ENCODE measurements at places on chromosomes 6 and 20. TPM values are rescaled to one million over a fixed set of nuclear protein-coding genes. Genes with fewer than 3 reads are reported as not detected.

- no peak for DNase-seq
Observed at GRCh38 chr6:80094017-80094416, 12.5 kb upstream of the BCKDHB start.

DNA sequence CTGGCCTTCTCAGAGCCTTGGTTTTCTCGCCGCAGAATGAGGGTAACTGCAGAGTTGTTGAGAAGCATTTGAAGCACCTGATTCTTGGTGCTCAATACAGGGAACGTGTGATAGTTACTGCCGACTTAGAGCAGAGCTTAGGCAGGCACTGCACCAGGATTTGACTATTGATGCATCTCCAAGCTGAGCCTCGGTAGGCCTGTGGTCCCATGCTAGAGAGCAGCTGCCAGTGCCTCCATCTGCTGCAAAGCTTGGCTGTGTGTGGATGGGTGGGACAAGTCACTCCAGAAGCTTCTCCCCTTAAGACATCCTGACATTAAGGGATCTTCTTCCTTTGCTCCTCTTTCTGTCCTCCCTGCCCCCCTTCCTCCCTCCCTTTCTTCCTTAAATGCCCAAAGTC, 40.9 kb downstream of the FAM209B start:
- no peak for DNase-seq

- DNase-seq: no peak
Observed at GRCh38 chr20:63672666-63673065, 14.6 kb downstream of the RTEL1 start.

- no peak for DNase-seq
Observed at GRCh38 chr6:47404435-47404834, 73.2 kb upstream of the CD2AP start.

GRCh38 chr20:37223053-37223452, 38.6 kb downstream of the GHRH start:
- no peak for DNase-seq

DNA sequence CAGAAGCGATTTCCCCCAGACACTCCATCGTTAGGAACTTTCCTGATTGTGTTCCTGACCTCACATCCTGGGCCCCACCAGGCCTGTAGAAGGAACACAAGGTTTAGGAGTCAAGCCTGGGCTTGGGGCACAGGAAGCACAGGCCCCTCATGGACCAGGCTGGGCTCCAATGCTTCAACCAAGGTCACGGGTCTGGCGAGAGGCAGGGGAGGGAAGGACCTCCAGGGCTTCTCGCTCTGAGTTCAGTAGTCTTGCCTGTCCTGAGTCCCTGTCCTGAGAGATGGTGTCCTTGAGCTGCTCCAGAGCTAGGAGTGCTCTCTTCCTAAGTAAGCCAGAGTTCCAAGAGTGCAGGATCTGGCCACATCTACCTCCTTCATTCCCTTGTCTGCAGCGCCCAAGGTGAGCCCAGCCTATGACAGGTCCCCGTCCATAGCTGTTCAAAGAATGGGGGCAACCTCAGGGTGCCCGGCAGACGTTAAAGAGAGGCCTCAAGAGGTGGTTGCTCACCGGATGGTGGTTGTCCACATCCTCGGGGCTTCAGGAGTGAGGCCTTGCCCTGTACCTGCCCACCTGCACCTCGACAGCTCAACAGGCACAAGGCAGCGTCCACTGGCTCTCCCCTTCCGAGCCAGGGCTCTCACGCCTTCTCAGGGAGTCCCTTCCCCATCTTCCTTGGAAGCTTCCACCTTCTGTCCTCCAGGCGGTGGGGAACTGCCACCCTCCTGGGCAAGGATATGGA, 1.6 kb upstream of the TUBB1 start:
- no peak for DNase-seq

DNA sequence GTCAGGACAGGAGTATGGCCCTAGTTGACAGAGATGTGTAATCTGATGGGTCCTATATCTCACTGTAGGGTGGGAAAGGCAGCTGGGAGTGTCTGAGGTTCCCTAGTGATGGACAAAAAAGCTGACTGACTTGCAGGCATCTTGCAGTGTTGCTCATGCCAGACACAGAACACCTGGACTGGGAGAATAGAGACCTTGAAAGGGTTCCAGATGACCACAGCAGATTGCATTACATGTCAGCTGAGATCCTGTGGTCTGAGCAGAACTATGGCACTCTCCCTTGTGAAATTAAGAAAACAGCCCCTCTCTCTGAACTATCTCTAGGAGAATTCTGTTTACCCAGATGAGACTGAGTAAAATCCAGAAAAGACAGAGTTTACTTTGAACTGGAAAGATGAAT, 212.6 kb upstream of the MAN1A1 start:
- no peak for DNase-seq

The THBD gene
- 37.0 TPM for total RNA-seq

Data from right atrium auricular region (tissue), 2 donors.